NCI-H2081 (cell line): ENCODE measurements at places on chromosomes 1 and 21.

DNA sequence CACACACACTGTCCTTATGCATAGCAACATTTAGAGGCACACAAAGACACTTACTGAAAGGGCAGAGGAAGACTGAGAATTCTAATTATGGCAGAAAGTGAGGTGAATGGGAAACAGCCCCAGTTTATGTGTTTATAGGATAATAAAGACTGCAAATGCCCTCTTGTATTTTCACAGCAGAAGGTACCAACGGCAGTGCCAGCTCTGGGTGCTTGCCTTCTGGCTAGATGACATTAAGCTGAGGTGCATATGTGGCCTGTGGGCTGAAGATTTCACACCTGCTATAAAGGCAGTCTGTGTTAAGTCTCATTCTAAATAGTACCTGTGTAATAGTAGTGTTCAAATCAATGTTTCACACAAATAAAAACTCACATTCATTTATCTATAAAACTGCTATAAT, 347.2 kb upstream of the ZRANB2 start:
- no peak for DNase-seq

- DNase-seq, result no peak
Observed at GRCh38 chr1:5110508-5110907, 456.1 kb downstream of the AJAP1 start.

- DNase-seq, result no peak
Observed at GRCh38 chr1:114080511-114081436, 72.9 kb downstream of the SYT6 start.

DNA sequence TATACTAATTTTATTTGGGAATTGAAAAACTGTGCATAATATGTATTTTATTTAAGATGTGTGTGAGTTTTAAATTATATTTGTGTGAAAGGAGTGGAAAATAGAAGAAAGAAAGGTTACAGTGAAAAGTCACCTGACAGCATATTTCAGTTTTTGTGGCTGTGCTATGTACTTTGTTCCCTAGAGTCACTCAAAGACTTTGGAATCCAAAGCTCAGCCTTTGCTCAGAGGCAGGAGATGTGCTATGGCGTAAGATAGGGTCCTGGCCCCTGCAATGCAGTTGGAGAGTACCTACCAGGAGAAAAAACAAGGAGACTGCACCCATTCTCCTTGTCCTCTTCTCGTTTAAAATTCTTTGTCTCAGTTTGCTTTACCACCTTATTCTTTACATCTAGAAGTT, 2.9 kb downstream of the CCDC30 start:
- DNase-seq, result no peak

DNA sequence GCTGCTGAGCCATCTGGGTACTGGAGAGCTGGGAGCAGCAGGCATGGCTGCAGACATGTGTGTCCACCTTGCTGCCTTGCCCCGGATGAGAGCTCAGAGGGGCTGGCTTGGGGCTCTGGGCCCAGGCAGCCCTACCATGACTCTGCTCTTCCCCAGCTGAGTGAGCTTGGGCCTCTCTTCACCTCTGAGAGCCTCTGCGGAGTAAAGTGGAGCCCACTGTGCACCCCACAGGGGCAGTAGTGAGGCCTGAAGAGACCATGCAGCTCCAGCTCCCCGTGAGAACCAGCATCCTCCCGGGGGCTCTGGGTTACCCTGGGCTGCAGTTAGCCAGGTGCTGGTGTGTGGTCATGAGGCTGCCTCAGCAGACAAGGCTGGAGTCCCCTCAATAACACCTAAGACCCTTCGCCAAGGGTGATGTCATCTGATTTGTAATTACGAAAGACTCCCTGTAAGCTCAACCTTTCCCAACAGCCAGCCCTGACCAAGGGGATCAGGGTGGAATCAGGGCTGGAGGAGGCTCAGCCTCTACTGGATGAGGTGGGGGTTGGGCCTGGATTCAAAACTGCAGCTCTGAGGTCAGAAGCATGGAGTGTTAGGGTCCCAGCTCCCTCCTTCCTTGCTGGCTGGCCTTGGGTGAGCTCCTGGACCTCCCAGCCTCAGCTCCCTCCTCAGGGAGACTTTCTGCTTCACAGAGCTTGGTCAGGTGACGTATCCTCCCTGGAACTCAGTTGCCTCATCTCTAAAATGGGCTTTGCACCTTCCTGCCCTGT, 308.0 kb downstream of the MATN1 start:
- DNase-seq, result no peak

- DNase-seq, result no peak
Observed at GRCh38 chr1:68623700-68624099, 126.8 kb upstream of the DEPDC1 start.

DNA sequence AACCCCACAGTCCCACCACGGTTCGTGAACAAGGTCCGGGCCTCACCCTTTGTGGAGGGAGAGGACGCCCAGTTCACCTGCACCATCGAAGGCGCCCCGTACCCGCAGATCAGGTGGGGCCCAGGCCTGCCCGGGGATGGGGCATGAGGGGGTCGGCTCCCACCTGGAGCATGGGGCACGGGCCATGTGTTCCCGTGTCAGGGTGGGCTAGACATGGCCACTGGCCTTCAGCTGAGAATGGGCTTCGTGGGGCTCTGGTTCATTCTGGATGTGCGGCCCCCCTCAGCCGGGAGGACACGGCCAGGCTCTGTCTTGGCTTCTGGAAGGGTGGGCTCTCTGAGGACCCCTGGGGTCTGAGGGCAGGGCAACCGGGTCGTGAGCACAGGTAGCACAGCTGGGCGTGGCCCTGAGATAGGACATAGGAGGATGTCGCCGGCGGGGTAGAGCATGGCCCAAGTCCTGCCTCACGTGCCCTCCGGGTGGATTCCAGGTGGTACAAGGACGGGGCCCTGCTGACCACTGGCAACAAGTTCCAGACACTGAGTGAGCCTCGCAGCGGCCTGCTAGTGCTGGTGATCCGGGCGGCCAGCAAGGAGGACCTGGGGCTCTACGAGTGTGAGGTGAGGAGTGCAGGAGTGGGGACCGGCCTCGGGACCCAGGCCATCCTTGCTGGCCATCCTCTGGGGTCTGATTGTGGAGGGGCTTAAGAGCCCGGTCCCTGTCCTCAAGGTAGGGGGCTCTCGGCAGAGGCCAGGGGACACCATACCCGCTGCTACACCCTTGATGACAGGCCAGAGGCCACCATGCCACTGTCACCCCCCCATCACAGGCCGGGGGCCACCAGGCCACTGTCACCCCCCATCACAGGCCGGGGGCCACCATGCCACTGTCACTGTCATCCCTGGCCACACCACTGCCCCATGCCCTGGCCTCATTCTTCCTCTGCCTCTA, 55.5 kb downstream of the TRIM11 start:
- DNase-seq, result no peak

GRCh38 chr1:93995837-93996536, 86.8 kb upstream of the GCLM start:
- DNase-seq, result no peak

DNA sequence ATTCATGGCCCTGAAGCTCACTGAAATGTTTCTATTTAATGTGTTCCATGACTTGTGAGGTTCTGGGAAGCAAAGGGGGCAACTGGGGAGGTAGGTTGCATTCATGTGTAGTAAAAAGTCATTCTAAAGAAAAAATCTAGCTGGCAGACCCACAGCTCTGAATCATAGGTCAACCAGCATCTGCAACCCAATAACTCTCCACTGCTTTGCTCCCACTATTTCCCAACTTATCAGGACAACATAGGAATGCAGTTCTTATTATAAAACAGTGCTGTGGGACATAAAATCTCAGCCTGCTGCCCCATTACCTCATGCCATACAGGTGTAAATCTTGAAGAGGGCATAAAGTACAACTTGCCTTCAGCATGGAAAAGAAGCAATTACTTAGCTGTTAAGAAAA, 576.1 kb upstream of the PTBP2 start:
- no peak for DNase-seq

- DNase-seq, result no peak
Observed at GRCh38 chr21:39175154-39175553, 8.1 kb downstream of the PSMG1 start.
